Kasumi-1 (cell line): ENCODE measurements at places on chromosomes 4 and X.

DNA sequence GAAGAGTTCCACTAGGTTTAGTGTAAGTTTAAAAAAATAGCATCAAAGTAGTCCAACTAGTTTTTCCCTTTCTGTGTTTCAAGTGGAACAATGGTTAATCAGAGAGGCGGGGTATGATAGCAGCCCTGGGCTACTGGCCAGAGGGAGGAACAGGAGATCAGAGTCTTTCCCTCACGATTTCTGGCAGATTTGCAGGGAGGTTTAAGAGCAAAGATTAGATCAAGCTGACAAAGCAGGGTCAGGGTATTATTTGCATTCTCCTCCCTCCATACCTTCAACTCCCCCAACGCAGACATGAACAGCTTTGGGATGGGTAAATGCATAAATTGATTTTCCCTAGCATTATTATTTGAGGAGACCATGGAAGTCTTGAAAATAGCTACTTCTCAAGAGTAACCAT is 277.6 kb upstream of the DIAPH2 start:
- DNase-seq = no peak

- DNase-seq = peak; percentile 35
Observed at GRCh38 chr4:147596377-147596776, 20.8 kb upstream of the TMEM184C start.

GRCh38 chr4:109295081-109295480 is 7.4 kb downstream of the COL25A1 start:
- no peak for DNase-seq

DNA sequence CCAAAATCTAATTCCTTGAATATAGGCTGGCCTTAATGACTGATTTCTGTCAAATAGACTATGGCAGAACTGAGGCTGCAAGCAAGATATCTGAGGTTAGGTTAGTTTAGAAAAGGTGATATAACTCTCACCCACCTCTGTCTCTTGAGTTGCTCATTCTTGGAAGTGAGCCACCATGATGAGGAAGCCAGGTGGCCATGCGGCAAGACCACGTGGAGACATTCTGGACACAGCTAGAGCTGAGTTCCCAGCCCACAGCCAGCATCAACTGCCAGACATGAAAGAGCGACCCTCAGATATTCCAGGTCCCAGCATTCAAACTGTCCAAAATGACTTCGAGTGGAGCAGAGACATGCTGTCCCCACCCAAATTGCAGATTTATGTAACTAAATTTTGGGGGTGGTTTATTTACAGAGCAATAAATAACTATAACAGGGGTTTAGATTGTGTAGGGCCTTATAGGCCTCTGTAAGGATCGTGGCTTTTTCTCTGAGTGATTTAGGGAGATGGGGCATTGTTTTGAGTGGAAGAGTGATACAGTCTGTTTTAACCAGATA is 33.7 kb downstream of the USP53 start:
- DNase-seq = no peak

- DNase-seq = no peak
Observed at GRCh38 chrX:53376888-53377287, 45.6 kb downstream of the SMC1A start.

DNA sequence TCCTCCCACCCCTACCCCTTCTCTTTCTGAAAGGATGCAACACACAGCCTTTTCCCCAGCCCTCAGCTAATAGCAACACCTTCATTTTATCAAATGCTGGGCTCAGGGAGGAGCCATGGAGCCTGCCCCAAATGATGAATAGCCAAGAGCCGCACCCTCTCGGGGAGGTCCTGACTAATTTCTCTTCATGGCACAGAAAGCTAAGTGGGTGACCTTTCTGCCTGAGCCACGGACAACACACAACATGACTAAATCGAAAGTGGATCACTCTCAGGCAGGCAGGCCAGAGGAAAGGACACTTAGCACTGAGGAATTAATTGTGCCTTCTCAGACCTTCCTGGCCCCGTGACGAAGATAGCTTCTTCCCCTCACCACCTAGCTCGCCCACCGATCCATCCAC is 165.1 kb upstream of the RAI2 start:
- no peak for DNase-seq

- DNase-seq = no peak
Observed at GRCh38 chrX:105648732-105649131, 173.6 kb upstream of the NRK start.

DNA sequence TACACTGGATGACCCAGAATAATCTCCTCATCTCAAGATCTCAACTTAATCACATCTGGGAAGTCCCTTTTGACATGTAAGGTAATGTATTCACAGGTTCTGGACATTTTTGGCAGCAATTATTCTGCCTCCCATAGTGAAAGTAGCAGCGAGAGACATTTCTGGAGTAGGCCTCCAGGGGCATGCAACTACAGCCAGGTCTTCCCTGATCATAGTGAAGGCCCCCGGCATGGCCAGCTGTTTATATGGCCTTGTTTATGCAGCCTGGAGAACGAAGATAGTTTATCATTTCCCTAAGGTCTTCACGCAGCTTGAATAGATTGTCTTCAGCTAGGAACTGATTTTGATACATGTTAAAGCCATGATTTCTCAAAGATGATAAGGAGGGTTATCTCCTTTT is 139.9 kb downstream of the RNF150 start:
- DNase-seq = no peak

- DNase-seq = no peak
Observed at GRCh38 chr4:73099143-73099542, 29.6 kb upstream of the COX18 start.

GRCh38 chrX:150486011-150486410 is 82.4 kb upstream of the MTM1 start:
- peak; percentile 43 for DNase-seq

DNA sequence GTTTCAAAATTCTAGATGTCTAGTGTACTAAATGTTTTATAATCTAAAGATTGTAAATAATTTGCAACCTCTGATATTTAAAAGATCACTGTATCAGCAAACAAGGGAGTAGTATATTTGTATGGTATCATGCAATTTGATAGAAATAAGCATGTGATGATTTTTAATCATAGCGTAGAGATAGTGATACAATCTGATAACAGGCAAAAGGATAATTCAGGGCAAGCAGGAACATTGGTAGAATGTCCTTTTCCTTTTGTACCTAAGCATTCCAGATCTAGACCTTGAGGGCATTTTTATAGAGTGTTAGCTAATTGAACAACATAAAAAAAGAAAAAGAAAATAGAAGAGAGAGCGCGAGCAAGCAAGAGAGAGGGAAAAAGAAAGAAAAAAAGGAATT is 1.4 kb downstream of the ANK2 start:
- DNase-seq = no peak

- no peak for DNase-seq
Observed at GRCh38 chr4:1234309-1234695, 14.6 kb downstream of the CTBP1 start.

GRCh38 chr4:153318696-153319320 is 25.7 kb upstream of the MND1 start:
- peak; percentile 58 for DNase-seq

DNA sequence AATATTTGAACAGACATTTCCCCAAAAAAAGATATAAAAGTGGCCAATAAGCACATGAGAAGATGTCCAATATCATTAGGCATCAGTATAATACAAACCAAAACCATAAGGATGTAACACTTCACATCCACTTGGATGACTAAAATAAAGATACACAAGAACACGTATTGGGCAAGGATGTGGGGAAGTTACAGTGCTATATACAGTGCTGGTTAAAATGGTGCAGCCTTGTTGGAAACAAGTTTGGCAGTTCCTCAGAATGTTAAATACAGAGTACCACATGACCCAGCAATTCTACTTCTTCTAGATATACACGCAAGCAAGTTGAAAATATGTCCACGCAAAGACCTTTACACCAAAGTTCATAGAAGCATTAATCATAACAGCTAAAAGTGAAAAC is 58.9 kb downstream of the HAUS3 start:
- DNase-seq = no peak

DNA sequence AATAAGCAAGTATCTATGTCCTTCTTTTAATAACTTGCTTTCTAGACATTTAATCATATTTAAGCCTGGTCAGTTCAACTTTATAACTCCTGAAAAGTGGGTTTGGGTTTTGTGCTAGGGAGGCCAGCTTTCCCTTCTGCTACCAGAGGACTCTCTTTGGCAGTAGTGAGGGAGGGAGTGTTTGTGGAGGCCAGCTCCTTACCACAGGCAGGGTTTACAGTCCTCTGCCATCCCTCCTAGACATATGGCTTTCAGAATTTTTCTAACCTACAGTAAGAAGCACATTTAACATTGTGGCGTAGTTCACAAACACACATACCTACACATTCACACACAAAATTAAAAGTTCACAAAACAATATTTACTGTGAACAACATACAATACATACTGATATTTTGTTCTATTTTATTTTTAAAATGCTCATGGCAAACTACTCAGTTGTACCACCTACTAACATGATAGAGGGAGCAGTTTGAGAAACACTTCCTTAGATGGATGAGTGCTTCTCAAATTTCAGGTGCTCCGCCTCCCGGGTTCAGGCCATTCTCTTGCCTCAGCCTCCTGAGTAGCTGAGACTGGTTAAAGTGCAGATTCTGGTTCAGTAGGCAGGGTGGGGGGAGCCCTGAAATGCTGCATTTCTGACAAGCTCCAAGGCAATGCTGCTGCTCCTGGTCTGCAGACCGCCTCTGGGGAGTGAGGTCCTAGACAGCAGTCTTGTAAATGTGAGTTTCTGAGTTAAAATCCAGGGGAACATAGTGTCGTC is 86.7 kb downstream of the PTTG2 start:
- peak; percentile 58 for DNase-seq

DNA sequence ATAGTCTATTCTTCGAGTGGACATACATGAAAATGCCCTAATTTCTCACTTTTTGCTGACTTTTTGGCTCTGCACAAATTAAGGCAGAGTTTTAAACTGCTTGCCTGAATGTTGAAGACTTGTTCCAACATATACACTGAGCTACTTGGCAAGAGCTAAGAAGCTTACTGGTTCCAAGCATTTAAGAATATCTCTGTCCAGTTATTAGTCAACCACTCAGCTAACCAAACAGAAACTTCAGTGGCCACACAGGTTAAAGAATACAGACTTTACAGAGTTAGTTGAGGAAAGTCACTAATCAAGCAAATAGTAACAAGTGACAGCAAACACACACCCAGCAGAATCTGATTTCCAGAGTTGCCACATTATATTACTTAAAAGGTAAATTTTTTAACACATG is 35.5 kb downstream of the AMER1 start:
- no peak for DNase-seq

DNA sequence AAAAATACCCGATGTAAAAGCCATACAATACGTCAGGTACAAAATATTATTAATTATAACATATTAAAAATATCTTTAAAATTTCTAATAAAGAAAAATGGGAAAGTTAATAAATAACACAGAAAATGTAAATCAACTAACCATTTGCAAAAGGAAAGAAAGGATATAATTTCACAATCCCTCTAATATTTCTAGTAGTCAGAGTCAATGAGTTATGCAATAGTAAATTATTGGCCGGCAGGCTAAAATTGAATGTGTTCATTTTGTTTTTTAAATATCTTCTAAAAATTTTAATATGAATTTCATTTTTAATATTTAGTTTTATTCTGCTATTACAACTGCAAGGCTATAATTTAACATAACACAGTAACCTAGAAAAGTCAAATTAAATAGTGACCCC is 155.7 kb downstream of the FBXW7 start:
- DNase-seq = no peak

- DNase-seq = no peak
Observed at GRCh38 chr4:11263208-11263607, 165.5 kb downstream of the HS3ST1 start.
